Breast epithelium (tissue), 4 donors: ENCODE measurements at places on chromosomes 2 and 18. TPM values are rescaled to one million over a fixed set of nuclear protein-coding genes. Genes with fewer than 3 reads are reported as not detected.

- DNase-seq: no peak
Measured at GRCh38 chr2:100235098-100235497, 87.2 kb downstream of the LONRF2 start.

DNA sequence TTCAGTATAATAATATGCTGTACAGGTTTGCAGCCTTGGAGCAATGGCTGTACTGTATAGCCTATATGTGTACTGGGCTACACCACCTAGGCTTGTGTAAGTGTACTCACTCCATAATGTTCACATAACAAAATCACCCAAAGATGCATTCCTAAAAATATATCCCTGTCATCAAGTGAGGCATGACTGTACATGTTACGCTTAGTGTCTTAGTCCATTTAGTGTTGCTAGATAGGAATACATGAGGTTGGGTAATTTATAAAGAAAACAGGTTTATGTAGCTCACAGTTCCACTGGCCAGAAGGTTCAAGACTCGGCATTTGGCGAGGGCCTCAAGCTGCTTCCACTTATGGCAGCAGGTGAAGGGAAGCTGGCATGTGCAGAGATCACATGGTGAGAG lies 31.4 kb downstream of the RNF152 start:
- no peak for DNase-seq

- DNase-seq: no peak
Measured at GRCh38 chr2:216888887-216889622, 29.2 kb upstream of the TNP1 start.

GRCh38 chr2:121202541-121203310 lies 82.3 kb downstream of the TFCP2L1 start:
- no peak for DNase-seq

DNA sequence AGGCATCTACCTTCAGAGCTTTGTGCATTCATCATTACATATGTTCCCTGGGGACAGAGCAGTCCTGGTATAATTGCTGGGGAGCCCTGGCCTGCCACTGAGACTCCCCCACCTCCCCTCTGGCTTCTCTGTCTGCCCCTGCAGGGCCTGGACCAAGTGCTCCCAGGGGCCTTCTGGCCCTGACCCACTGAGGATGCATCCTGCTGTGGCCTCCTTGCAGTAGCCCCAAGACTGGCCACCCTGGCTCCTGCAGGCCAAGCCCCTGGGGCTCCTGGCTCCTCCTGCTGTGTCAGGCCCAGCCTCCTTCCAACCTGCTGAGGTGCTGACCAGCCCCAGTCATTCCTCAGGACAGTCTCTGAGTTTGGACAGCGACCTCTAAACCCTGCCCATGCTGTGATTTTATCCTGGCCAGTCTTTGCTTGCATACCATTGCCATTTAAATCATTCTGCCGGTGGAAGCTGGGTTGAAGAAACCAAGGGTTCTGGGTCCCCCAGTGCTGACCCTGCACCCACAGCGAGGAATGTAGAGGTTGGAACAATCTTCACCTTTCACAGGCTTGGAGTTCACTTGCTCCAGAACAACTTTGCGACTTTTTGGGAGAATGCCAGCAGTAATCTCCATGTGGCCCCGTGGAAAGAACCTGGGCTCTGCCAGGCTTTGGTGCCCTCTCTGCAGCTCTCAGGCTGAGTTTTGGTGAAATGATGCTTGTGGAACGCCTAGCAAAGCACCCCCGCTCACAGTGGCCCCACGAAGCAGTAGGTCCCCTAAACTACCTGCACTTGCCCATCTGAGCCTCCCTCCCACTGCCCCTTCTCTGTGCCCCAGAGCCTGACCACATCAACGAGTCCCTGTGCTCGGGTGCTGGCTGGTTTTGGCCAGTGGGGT lies 167.3 kb upstream of the GLI2 start:
- DNase-seq: no peak

DNA sequence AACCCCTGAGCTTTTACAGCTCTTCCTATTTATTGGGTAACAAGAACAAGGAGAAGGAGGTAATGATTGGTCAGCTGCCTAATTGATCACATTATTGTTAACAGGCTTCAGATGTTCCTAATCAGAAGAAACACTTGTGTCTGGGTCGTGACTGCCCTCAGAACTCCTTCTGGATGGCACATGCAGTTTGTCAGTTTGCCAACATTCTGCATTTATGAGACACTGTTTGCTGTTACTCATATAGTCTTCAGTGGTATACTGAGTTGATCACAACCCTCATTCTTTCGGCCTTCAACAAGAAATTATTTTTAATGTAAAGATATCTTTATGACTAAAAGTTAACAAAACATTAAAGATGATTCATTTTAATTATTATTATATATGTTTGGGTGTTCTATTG lies 95.7 kb upstream of the DOCK10 start:
- DNase-seq: no peak

DNA sequence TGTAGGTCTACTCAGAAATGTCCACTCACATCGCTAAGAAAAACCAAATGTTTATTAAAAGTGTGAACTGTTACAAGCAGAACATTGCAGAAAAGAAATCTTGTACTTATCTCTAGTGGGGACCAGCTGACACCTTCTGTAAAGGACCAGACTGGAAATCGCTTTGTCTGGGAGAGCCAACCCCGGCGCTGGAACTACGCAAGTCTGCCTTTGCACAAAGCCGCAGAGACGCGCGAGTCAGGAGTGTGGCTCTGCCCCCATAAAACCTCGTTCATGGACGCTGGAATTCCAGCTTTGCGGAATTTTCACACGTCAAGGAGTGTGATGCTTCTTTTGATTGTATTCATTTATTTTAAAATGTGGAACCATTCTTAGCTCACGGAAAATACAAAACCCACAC lies 141.9 kb upstream of the SALL3 start:
- DNase-seq: no peak

DNA sequence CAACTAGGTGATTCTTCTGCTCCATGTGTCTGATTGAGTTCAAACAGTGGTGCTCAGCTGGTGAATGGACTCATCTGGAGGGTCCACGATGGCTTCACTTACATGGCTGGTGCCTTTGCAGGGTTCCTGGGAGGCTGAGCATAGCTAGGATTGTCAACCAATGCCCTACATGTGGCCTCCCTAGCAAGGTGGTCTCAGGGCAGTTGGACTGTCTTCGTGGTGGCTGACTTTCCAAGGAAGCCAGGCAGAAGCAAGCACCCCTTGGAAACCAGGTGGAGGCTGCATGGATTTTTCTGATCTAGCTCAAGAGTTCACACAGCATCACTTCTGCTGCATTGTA lies 6.8 kb downstream of the IL1R2 start:
- no peak for DNase-seq

DNA sequence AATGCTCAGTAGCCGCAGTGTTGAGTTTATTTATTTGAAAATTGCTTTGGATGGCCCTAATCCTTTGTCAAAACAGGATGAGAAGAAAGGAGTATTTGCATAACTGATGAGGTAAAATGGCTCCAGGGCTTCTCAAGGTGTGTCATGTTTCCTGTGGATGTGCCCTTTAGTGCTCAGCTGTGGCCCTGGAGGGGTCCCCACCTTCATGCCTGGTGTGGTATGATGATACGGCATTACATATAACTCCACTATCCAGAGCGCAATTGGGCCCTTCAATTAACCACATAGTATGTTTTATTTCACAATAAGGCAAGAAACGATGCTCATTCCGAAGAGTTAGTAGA lies 39.8 kb upstream of the TMEM178A start:
- DNase-seq: no peak

- no peak for DNase-seq
Measured at GRCh38 chr2:7609556-7609955, 692.3 kb downstream of the RNF144A start.

Gene SH2D6
- total RNA-seq: not detected

Gene DLGAP1
- total RNA-seq: 5.2 TPM

Gene MOGAT1
- total RNA-seq: not detected

Gene LRP2
- total RNA-seq: 60.4 TPM

Gene COPS7B
- 39.8 TPM for total RNA-seq

Gene TMEM198
- total RNA-seq: 1.9 TPM

Gene CIB4
- total RNA-seq: not detected

Gene SLC40A1
- total RNA-seq: 183 TPM
